Activated CD8-positive, alpha-beta T cell treated with anti-CD3 and anti-CD28 coated beads, Interleukin-2, amount 10 ng/mL, durations not matched to agents 7 days and 5 days (primary cell): ENCODE measurements at places on chromosomes 4 and X. TPM values are rescaled to one million over a fixed set of nuclear protein-coding genes. Genes with fewer than 3 reads are reported as not detected.

DNA sequence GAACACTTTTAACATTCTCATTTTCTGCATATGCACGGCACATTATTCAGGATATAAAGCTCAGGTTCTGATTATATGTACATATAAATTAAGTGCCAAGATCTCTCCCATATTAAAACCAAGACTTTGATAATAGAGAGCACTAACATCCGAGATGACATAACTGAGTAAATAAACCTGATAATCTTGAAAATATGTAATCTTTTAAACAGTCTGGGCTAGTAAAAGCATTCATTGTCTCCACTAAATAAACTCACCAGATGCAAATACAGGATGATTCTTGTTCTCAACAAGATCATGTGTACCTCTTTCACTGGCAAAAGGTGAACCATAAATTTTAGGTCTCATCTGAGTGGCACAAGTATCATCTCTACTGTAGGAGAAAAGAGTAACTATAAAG, 942.2 kb downstream of the TRAM1L1 start:
- H3K36me3 ChIP-seq, result no peaks in the 10 kb centered on the region
- no peak overlapping the region for H3K4me3 ChIP-seq
- DNase-seq, result no peak
- no peaks in the 10 kb centered on the region for H3K27me3 ChIP-seq
- H3K27ac ChIP-seq, result no peak overlapping the region

The CAMK2D gene
- total RNA-seq, result 30.7 TPM

- no peaks in the 10 kb centered on the region for H3K4me1 ChIP-seq
- DNase-seq, result no peak
- H3K27me3 ChIP-seq, result no peaks in the 10 kb centered on the region
- H3K36me3 ChIP-seq, result no peaks in the 10 kb centered on the region
- H3K27ac ChIP-seq, result no peak overlapping the region
- H3K4me3 ChIP-seq, result no peak overlapping the region
Measured at GRCh38 chr4:126513596-126513995, 1119.2 kb upstream of the INTU start.

DNA sequence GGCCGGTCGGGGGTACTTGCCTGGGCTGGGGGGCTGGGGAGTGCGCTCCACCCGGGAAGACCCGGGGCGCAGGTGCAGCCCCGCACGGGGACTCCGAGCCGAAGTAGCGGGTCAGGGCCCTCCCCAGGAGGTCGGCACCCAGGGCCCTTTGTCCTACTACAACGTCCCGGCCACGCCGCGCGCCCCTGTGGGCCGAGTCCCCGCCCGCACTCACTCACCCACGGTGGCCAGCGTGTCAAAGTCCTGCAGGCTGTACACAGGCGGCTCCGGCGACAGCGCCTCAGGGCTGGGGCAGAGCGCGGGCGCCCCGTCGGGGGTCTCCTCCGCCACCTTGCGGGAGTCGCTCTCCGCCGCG, 602 bp downstream of the PRKX start:
- peaks cover 40% of the 10 kb centered on the region for H3K36me3 ChIP-seq
- no peak for DNase-seq
- no peaks in the 10 kb centered on the region for H3K27me3 ChIP-seq
- H3K4me1 ChIP-seq, result peaks cover 31% of the 10 kb centered on the region

The PTPN13 gene
- total RNA-seq, result 0.08 TPM

DNA sequence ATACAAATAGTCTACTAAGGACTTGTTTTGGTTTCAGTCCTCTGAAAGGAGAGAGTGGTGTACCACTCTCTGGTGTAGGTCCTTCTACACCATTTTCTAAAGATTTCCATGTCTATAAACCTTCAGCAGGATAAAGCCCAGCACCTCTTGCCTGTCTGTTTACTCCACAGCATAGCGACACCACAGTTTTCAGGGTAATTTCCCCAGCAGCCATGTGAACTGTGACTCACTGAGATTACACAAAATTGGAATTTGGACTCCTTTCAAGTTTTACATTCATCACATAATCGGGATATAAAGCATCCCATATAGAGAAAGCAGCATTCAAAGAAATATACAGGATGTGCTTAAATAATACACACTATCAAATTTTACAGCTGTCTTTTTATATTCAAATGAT, 229.6 kb downstream of the PRDM5 start:
- no peaks in the 10 kb centered on the region for H3K27me3 ChIP-seq
- DNase-seq, result no peak
- no peaks in the 10 kb centered on the region for H3K4me1 ChIP-seq
- no peak overlapping the region for H3K27ac ChIP-seq
- no peak overlapping the region for H3K4me3 ChIP-seq

DNA sequence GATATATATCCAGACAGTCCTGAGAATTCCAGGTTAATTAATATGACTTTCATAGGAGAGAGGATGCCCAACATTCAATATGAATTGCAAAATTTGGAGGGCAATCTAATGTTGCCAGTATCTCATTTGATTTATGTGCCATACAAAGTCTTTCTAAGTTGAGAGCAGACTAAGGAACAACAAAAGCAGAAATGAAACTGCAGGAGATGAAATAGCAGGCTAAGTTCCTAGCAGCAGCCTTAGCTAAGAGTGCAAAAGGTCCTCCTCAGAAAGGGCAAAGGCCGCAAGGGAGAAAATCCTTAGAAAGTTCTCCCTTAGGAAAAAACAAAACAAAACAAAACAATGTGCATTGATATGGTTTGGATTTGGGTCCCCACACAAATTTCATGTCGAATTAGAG, 602.9 kb upstream of the HTR2C start:
- no peaks in the 10 kb centered on the region for H3K36me3 ChIP-seq
- H3K27ac ChIP-seq, result no peak overlapping the region
- H3K4me3 ChIP-seq, result no peak overlapping the region

DNA sequence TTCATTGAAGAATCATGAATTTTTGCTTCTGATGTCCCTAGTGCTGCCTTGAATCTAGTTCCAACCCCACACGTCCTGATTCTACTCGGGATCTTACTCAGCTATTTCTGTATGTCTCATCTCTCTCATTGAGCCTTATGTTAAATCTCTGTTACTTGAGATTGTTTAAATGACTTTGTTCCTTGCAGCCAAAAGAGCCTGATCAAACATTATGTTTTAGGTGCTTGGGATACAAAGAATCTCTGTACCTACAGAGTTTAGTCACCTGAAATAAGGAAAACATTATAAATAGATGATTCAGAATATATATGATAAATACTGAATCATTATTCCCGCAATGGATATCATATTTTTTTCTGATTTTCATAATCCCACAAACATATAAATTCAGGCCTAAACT, 13.7 kb upstream of the ANKRD50 start:
- H3K27ac ChIP-seq, result no peak overlapping the region
- no peaks in the 10 kb centered on the region for H3K27me3 ChIP-seq
- no peaks in the 10 kb centered on the region for H3K36me3 ChIP-seq
- DNase-seq, result no peak
- no peaks in the 10 kb centered on the region for H3K4me1 ChIP-seq
